Common myeloid progenitor, CD34-positive (primary cell): ENCODE measurements at places on chromosomes 5 and 9.

- DNase-seq = no peak
Observed at GRCh38 chr5:132394667-132395259, 25.3 kb downstream of the SLC22A5 start.

DNA sequence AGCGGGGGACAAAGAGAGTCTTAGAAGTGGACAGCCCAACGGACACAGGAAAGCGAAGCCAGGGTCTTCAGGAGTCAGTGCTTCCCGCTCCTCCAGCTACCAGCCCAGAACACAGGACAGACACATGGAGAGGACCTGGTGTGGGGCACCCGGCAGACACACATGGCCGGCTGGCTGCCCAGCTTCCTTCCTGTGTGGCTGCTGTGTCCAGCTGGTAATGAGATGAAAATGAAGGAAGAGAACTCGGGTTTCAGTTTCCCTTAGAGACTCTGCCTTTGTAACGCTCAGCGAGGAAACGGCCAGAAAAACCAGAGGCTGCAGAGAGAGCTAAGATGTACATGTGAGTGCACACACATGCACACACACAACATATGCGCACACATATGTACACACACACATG, 87.5 kb downstream of the SECISBP2 start:
- DNase-seq = no peak

- DNase-seq = no peak
Observed at GRCh38 chr5:72895758-72896157, 60.1 kb upstream of the FCHO2 start.

DNA sequence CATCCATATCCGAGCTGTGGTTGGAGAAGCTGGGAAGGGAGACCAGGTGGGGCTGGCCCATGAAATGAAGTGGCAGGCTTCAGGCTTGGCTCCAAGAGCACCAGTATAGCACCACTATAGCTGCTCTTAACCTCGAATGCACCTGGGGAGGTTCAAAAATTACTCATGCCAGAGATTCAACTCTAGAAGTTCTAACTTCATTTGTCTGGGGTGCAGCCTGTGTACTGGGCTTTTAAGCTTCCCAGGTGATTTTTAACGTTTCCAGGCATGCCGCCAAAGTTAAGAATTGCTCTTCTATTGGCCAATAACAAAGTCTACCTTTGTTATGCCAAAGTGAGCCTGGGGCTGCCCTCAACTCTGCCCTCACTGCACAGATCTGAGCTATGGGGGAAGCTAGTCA, 458 bp downstream of the PRSS3 start:
- no peak for DNase-seq

DNA sequence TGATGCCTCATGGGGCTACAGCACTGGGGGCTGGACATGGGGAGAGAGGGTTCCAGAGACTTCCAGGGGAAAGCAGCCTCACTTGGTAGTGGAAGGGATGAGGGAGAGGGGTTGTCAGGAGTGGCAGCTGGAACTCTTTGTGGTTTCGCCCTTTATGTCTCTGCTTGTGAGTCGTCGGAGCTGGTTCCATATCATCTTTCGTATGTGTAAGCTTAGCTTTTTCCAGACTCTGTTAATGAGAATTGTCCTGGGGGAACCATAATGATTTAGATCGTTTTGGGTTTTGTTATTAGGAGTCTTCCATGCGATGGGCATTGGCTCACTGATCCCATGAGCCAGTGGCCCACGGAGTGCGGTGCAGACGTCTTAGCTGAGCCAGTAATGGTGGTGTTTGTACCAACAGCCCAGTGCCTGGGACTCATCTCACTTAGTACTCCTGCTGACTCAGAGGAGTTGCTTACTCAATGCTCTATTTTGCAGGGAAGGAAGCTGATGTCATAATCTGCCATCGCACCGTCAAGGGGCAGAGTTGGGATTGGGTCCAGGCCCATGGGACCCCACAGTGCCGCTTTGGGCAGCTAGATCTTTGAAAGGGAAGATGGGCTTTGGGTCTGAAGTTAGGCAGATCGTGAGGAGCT, 48.5 kb downstream of the NEK6 start:
- no peak for DNase-seq

DNA sequence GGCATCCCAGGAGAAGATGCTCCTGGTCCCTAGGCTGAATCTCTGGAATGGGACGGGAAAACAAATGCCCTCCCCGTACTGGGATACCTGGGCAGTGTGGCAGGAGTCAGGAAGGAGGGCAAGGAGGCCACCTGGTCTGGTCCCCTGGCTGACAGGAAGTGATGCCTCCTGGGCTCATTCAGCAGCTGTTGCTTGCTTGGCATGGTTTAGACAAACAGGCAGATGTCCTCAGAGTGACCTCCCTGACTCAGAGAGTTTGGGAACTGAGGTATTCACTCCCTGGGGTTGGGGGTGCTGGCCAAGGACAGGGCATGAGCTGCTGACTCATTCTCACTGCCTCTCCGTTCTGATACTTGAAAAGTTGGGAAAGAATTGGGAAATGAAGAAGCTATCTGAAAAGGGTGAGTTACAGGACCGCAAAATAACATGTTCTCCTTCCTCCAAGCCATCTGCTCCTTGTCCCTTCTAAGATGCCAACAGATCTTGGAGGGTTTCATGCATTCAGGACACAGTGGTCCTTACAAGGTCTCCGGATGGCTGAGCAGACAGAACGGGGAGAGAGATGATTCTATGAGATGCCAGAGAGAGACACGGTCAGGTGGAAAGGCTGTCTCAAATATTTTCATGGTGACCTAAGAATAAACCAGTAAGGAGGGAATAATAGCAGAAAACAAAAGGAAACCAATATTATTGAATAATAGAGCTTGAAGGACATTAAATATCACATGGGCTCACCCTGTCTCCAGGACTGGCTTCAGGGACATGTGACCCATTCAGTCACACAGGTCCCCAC, 534.5 kb downstream of the BNC2 start:
- no peak for DNase-seq

DNA sequence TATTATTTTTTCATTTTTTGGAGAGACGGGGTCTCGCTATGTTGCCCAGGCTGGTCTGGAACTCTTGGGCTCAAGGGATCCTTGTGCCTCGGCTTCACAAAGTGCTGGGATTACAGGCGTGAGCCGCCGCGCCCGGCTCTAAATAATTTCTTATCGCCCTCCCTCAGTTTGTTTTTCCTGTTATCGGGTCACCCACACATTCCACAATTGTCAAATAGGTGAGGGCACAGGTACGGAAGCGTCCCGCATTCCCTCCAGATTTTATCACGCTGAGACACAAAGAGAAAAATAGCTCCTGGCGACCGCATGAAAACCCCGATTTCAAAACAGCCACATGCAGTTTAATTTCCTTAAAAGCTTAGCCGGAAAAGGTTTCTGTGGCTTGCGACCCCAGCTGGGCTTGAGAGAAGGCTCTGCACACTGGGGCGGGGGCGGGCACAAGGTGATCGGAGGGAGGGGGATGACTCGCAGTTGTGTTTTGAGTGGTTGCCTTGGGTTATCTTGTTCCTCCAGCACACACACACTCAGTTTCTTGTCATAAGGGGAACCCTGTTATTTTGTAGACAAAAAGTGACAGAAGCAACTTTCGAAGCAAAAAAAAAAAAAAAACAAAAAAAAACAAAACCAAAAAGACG, 717 bp upstream of the IQGAP2 start:
- DNase-seq = peak; percentile 99

DNA sequence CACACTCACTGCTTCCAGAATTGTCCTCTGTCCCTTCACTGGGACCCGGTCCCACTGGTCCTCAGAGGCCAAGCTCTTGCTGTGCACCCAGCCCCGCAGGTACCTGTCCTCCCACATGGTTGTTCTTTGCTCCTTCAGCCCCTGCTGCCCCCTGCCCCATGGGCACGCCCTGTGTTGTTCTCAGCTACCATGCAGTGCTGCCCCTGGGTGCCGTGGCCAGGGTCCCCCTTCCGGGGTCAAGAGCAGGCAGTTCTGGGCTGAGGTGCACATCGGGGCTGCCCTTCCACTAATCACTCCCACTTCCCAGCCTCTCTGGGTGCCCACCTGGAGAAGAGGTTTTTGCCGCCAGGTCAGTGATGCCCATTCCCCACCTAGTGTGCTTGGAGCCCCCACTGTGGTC, 31.9 kb upstream of the SUSD3 start:
- DNase-seq = no peak

DNA sequence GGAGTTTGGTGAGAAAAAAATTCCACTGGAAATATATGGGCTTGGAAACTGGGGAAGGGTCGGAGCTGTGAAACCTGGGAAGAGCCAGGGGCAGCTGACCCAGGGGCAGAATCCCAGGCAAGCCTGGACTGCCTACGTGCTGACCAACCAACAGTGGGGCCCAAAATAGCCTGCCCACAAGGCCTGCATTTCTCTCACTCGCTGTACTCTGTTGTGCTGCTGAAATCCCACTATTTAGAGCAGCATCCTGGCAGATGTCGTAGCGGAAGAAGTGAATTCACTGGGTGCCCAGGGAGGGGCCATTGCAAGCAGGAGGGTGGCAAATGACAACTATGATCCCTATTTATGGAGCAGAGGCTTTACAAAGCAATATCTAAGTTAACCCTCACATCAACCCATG, 9.5 kb downstream of the GDNF start:
- no peak for DNase-seq

DNA sequence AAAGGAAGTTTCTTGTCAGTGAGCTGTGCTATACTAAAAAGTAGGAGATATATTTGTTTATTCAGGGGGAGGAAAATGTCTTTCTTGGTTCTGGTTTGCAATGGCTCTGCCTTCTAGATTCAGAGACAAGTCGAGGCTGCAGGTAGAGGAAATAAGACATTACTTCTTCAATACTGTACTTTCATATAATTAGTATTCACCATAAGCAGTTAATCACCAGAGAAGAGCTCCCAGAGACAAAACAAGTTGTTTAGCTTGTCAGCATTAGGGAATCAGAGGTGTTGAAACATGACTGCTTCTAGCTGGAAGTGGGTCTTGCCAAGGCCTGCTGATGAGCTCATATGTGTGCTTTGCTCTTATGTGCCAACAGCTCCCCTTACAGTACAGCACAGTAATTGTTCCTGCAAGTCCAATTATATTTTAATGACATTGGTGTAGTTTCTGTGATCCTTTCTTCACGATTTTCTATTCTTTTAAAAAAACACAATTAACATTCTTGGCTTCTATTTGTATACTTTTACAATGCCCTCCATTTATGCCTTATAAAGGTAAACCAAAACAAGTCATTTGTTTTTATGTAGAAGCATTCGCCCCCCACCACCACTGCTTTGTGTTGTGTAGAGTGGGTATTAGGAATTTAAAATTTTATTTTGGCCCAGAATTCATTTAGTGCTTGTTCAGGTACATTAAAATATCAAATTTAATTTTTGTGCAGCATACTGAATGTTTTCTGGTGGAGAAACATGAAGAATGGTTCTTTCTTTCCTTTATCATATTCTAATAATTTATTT, 112.2 kb downstream of the RPS23 start:
- DNase-seq = peak; percentile 94

DNA sequence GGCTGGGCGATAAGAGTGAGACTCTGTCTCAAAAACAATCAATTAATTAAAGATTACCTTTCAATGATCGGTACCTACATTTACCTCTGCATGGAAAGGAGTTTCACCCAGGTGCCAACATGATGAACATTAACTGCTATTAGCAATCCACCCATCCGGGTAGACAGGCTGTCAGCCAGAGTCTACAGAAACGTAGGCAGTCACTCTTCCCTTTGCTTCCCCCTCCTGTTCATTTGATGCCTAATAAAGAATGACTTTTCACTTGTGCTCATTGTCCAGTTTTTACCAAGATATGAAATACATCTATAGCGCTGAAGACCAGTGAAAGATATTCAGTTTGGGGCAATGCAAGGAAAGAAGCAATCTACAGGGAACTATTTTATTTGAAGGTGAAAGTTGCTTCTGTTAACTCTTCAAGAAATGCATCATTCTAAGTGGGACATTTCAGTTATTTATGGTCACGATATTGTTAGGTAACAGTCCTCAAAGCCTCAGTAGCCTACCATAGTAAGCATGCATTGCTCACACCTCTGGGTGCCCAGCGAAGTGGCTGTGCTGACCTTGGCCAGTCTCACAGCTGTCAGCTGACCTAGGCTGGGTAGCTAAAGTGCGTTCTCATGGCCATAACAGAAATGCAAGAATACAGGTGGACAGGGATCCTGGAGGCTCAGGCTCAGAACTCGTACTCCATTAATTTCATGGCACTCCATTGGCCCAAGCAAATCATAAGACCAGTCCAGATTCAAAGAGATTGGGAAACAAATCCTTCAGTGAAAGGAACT, 87.2 kb upstream of the DMRT1 start:
- no peak for DNase-seq

DNA sequence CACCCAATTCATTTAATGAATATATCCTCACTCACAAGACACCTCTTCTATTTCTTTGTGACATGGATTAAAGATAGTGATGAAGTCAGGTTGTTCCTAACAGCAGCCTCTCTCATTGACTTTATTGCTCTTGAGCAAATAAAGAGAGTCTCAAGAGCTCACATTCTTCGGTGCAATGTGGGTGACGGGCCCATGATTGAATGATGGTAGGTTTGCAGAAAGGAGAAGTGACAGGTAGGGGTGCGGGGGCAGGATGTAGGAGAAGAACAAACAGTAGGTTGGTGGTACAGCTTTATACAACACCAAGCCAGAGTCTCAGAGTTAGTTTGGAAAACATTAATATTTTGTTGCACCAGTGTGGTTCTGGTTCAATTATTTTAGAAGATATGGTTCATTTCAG, 122.2 kb downstream of the SLIT3 start:
- DNase-seq = no peak

- DNase-seq = no peak
Observed at GRCh38 chr9:74528207-74528606, 31.1 kb downstream of the RORB start.

DNA sequence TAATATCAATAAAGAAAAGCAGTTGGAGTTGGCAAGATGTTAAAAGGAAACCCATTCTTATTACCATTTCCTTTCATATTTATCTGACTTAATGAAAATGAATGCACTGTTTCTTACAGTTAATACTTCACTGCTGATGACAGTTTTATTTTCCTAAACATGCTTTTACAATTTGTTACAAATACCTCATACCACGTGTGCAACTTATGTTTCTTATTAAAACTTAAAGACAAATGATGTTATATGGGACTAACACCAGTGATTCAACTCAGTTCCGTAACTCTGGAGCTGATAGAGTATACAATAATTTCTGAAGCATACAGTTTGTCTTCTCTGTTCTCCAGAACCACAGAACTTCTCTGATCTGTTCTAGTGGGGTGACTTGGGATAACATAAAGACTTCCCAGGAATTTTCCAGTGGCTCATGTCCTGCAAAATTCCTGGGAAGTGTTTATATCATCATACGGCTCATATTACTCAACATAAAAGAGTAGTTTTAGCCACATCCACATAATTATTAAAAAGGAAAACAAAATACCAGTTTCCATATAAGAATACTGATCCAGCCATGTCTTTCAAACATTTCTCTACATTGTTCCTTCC, 1259.0 kb upstream of the C9orf72 start:
- no peak for DNase-seq

DNA sequence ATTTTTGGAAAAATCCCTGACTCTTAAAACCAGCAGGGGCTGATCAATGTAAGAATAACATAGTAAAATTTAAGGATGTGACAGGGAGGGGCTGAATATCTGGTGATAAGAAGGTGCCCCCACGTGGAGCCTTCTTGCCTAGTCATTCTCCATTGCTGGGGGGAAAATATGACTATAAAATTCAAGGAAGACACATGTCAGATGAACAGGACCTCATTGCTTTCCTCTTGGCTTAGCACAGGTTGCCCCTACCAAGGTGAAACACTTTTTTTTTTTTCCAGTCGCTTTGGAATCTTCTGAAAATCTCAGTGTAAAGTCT, 310.9 kb downstream of the EFNA5 start:
- no peak for DNase-seq
